ENCODE measurements at places on chromosomes 2 and 18.
A peak's percentile ranks its signal among the peaks of the same experiment; 100 is the strongest.

DNA sequence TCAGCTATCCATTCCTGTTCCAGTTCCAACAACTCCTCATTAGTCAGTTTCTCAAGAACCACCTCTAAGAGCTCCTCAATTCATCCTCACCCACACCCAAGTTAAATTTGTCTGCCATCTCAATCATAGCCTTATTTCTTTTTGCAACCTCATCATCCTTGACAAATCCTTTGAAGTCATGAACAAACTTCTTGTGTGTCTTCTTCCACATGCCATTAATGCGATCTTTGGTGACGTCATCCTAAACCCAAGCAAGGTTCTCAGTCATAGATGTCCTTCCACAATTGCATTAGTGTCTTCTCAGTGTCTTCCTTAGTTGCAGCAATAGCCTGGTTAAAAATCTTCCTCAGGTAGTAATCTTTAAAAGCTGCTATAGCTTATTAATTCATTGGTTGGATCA lies 71.2 kb upstream of the FSIP2 start:
- DNase-seq = no peak

GRCh38 chr18:8351161-8351560 lies 258.1 kb upstream of the RAB12 start:
- DNase-seq = no peak

GRCh38 chr2:182716650-182716979 lies 558 bp downstream of the DNAJC10 start:
- DNase-seq = no peak

DNA sequence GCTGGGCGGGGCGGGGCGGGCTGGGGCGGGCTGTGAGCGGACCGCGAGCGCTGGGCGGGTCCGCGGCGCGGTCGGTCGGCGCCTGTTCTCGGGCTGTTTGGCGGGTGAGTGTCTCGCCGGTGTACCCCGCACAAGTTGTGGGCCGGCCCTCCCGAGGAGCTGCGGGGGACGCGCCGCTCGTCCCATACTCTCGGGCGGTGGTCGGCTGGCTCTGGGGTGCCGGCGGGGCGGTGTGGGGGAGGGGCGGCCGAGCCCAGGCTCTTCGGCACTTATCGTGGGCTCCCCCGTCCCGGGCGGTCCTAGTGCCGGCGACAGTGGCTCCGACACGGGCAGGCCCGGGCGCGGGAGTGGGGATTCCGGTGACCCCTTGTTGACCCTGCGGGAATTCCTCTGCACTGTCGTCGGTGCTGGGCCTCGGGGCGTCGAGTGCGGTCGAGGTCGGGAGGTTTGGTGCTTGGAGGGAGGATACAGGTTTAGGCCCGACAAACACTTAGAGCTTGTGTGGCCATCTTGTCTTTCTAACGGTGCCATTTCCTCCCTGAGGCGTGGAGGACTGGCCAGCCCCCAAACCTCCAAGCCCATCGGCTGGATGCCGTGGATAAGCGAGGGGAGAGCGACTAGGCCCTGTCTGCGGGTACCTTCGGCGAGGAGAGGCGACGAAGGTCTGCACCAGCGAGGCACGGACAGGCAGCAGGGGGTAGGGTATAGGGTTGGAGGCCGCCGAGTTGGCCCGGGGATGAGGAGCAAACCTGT lies at the start of gene SEPTIN2:
SEPTIN2 (plus strand) TSS at position 47 of the 753 bp plus-strand sequence. CDS start 8,308 bp downstream, outside the sequence.
- peak; percentile 70 for DNase-seq

DNA sequence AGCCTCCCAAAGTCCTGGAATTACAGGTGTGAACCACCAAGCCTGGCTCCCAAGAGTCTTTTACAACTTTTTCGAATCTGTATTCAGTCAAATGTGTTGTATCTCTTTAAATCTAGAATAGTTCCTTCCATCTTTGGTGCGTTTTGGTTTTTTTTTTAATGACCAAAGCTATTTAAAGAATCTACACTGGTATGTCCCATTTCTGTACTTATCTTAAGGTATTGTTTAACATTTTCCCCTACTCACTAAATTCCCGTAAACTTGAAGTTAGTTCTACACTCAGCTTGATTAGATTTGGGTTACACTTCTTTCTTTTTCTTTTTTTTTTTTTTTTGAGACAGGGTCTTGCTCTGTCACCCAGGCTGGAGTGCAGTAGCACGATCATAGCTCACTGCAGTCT lies 63.8 kb downstream of the TMEM237 start:
- DNase-seq = no peak

- no peak for DNase-seq
These were observed 123.5 kb downstream of the LIPG start for GRCh38 chr18:49685231-49685942.

DNA sequence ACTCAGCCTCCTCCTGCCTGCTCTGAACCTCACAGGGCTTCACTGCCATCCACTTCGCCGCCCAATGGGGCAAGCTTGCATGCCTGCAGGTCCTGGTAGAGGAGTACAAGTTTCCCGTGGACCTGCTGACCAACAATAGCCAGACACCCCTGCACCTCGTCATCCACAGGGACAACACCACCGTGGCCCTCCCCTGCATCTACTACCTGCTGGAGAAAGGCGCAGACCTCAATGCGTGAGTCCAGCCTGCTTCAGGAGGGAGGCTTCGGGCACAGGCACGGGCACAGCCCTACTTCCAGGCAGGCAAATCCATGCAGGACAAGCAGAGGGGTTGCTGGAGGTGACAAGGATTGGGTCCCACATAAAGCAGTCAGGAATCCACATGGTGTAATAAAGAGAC lies 1.2 kb downstream of the ANKRD53 start:
- no peak for DNase-seq

All from activated naive CD4-positive, alpha-beta T cell (primary cell).